ENCODE measurements at places on chromosomes 3 and 15. TPM values are rescaled to one million over a fixed set of nuclear protein-coding genes. Genes with fewer than 3 reads are reported as not detected.

SNX22 gene
- 0.94 TPM for polyA plus RNA-seq

MKRN3 gene
- 0.68 TPM for polyA plus RNA-seq

DNAJC19 gene
- 89.4 TPM for polyA plus RNA-seq

MUSTN1 gene
- not detected for polyA plus RNA-seq

HIGD2B gene
- polyA plus RNA-seq, result not detected

CGGBP1 gene
- polyA plus RNA-seq, result 61.4 TPM

RAD54L2 gene
- 9.2 TPM for polyA plus RNA-seq

C3orf20 gene
- polyA plus RNA-seq, result not detected

GREM1 gene
- polyA plus RNA-seq, result 575 TPM

FBXW12 gene
- not detected for polyA plus RNA-seq

LIPC gene
- polyA plus RNA-seq, result 1.1 TPM

DGKG gene
- polyA plus RNA-seq, result not detected

CCR1 gene
- not detected for polyA plus RNA-seq

SETD5 gene
- polyA plus RNA-seq, result 31.7 TPM

IGSF11 gene
- polyA plus RNA-seq, result not detected

CDC25A gene
- 1.5 TPM for polyA plus RNA-seq

C3orf49 gene
- not detected for polyA plus RNA-seq

CLN6 gene
- 3.8 TPM for polyA plus RNA-seq

GALNT15 gene
- polyA plus RNA-seq, result 9.9 TPM

ISG20 gene
- 1.4 TPM for polyA plus RNA-seq

EPM2AIP1 gene
- polyA plus RNA-seq, result 8.7 TPM

ACSBG1 gene
- 0.03 TPM for polyA plus RNA-seq

DUSP7 gene
- polyA plus RNA-seq, result 5.8 TPM

PLOD2 gene
- 288 TPM for polyA plus RNA-seq

GRAMD2A gene
- polyA plus RNA-seq, result not detected
